ENCODE measurements at places on chromosomes 7 and 10. TPM values are rescaled to one million over a fixed set of nuclear protein-coding genes. Genes with fewer than 3 reads are reported as not detected.

TMEM225B gene
- not detected for total RNA-seq

IGFBP1 gene
- total RNA-seq, result 8.1 TPM

ARHGAP19 gene
- 5.4 TPM for total RNA-seq

PLAC9 gene
- total RNA-seq, result not detected

AKR1C1 gene
- total RNA-seq, result 1.2 TPM

PIK3CG gene
- 0.50 TPM for total RNA-seq

HABP2 gene
- 0.07 TPM for total RNA-seq

KLF14 gene
- not detected for total RNA-seq

PVRIG gene
- total RNA-seq, result not detected

CLEC5A gene
- not detected for total RNA-seq

PNLIPRP3 gene
- total RNA-seq, result not detected

Measured in kidney epithelial cell (primary cell).